ENCODE measurements at places on chromosomes 1 and 21.

GRCh38 chr1:110746644-110747259 is 72.0 kb upstream of the KCNA3 start:
- no peak for DNase-seq

DNA sequence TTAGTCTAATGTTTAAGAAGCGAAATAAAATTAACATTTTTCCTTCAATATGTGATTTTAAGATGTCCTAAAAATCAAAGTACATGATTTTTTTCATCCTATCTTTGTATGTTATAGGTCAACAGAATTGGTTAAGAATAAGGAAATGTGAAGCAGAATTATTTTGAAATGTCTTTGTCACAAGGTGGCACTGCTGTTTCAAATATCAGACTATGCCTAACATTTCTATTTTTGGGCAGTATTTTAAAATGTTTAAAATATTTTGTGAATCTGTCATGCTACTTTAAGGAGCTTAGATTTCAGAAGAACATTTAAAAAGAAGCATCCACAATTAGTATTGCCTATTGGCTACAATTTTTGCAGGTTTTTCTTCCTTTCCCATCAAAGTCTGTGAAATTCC is 38.7 kb downstream of the AMY1C start:
- no peak for DNase-seq

DNA sequence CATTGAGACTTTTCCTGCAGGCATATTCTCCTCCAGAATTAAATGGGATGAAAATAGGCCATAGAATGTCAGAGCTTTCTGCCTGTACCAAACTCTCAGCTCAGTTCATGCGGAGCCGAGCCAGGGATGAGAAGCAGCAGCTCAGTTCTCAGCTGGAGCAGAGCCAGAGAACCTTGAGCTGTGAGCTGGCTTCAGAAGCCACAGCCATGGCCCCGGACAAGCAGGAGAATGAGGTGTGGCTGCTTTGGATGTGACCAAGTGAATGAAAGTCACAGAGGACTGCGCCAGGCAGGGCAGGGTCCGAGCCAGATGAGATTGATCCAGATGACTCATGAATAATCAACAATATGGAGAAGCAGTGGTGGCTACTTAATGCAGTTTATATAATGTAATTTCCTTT is 633.8 kb downstream of the NCAM2 start:
- no peak for DNase-seq

DNA sequence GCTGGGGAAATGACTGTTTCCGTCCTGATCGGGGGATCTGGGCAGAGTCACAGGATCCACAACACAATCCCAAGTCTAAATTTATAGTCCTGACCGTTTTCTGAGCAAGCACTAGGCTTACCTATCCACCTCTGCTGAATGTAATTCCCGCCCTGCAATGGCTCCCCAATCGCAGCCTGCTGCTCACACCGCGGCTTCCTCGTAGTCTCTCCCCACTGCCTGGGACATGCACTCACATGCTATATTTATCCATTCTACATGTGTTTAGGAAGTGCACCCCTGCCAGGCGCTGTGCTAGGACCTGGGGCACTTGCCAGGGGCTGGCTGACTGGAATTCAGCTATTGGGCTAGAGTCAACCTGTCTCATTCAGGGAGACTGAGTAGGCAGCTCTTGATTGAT is 246.6 kb upstream of the CSF3R start:
- no peak for DNase-seq

DNA sequence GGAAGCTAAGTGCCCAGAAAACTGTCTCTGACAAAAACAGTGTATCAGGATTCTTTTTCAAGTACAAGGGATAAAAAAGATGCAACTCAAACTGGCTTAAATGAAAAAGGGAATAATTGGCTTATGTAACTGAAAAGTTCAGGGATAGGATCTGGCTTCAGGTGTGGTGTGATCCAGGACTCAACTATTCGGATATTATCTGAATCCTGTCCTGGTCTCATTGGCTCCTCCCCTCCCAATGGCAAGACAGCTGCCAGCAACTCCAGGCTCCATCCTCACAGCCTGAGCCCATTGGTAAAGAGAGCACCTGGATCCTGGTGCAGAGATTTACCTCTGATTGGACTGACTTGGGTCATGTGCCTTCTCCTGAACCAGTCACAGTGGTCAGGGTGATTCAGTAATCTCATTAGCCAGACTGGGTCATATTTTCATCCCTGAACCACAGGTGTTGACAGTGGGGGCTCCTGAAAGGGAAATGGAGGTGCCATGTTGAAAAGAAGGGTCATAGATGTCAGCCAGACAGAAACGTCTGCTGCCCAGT is 205.4 kb upstream of the TMEM51 start:
- DNase-seq = no peak

DNA sequence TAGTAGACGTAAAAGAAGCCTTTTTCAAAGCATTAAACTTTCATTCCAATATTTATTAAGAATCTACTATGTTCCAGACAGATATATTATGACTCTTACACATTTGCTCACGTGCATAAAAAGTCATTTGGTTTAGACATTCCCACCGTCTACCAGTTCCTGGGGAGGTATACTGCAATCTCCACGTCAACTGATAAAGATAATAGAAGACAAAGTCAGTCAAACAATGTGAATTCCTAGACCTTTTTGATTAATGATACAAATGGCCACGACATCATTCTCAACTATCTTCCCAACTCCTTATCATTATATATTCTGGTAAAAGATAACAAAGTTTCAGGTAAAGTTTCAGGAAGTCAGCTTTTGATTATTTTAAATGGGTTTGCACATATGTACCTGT is 69.0 kb downstream of the SIPA1L2 start:
- DNase-seq = no peak

GRCh38 chr21:33648555-33648954 is 6.3 kb downstream of the ITSN1 start:
- no peak for DNase-seq

GRCh38 chr1:91895832-91896556 is 10.0 kb upstream of the TGFBR3 start:
- no peak for DNase-seq

DNA sequence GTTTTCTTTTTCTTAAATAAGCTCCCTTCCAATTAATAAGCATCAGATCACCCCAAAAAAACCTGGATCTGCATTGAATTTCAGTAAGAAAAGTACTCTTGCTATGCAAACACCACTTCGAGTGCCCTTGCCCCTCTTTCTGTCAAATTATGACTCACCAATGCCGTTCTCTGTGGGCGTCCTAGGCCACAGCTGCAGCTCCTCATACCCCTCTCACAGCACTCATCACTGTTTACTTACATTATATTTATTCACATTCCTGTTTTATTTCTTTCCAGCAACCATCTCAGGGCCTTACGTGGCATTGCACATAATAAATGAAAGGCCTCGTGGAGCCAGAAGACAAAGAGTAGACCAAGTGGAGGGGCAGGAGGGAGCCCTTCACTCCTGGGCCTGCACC is 99.1 kb upstream of the CTTNBP2NL start:
- DNase-seq = no peak

DNA sequence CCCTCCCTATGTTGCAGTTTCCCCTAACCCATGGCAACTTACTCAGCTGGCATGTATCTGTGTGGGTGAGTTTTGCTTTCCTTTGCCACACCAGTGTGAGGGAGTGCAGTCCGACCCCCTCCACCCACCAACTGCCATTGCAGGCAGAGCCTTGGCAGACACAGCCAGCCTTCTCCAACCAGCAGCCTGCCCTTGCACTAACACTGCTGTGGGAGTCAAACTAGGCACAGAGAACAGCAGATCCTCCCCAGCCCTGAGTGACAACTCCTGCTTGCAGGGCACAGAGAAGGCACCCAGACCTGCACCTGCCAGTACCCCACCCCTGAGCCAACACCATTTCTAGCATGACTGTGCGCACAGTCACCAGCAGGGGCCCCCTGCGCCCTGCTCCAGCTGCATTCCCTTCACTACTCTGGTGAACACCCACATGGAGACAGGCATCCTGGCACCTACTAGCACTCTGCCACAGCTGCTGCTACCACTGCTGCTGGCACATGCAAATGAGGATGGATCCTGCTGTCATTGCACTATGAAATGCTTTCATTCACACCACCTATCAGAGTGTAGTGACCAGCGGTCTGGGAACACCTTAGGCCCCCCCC is 98.4 kb downstream of the MAGI3 start:
- peak; percentile 22 for DNase-seq

DNA sequence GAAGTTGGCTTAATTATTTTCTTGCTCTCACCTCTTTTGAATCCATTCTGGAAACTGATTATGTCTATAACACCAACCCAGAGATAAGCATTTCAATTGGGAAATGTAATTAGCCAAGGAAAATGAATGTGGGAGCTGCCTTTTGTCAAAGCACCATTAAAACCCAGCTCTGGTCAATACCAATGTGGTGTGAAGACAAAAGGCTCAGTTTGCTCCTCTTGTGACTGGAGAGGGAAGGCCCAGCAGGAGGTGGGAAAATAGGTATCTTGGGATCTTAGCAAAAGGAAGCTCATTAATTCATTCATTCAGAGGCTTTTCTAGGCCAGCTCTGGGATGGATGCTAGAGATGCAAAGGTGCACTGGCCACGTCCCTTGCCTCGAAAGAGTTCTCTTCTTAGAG is 75.0 kb upstream of the SELENON start:
- DNase-seq = no peak

- no peak for DNase-seq
These were observed 9.5 kb downstream of the DSCAM start for GRCh38 chr21:40837456-40837855.

GRCh38 chr1:157170677-157171515 is 32.7 kb upstream of the ETV3 start:
- peak; percentile 61 for DNase-seq

GRCh38 chr1:228005511-228006033 is 1.2 kb upstream of the WNT3A start:
- peak; percentile 50 for DNase-seq

- DNase-seq = no peak
These were observed 142.8 kb upstream of the COA6 start for GRCh38 chr1:234230414-234230862.

- peak; percentile 43 for DNase-seq
These were observed 1.2 kb downstream of the TRIM11 start for GRCh38 chr1:228405200-228405978.

DNA sequence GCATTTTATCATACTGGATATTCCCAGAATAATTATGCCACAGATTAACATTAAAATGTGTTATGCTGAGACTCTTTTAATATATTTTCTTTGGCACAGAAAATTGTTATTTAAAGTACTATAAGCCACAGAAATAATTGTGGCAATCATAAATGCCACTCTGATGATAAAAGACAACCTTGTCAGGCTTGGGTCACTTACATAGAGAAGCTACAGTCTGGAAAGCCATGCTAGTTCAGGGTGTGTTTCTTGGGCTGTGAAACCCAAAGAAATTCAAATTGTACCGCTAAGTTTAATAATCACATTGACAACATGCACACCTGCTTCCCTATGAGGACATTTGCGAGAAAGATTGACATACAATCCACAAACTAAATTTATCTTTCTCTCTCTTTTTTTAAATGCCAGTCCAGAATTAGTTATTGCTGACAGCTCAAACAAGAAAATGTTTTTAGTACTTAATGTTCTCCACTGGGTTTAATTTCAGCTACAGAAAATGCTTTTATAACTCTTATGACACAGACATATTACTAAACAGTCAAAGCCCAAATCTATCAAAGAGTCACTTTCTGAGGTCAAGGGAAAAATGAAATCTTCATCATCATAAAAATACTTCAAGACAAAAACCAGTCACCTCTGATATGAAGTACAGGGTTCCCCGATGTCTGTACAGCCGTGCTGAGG is 38.7 kb downstream of the TTC13 start:
- no peak for DNase-seq

DNA sequence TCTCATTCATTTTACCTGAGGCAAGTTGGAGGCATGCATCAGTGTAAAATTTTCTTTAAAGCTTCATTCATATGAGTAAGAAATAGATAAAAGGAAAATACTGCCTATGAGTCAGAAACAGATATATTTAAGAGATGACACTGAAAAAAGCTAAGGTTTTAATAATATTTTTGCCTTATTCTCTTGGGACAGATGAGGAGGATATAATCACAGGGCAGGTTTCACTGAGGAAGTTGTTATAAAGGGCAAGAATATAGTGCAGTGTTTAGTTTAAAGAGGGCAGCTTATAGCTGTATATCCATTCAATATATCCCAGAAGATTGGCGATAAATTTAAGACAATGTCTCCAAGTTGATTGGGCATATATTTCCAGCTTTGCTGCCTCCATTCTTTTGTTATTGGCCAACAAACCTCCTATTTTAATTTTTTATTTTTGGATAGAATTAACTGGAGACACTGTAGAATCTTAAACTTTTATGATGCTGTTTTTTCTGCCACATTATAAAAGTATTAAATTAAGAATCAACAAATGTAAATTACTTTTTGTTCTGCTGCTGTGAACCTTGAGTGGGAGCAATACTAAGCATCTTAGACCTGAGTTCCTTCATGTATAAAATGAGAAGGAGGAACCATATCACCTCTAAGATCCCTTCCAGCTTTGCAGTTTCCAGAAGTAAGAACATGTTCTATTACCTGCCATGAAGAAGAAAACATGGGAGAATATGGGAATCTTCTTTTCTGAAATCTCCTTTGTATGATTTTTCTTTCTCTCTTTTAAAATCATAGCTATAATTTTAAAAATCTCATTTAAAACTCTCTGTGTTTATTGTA is 171.6 kb downstream of the S1PR1 start:
- no peak for DNase-seq

GRCh38 chr1:199313444-199313843 is 674.6 kb downstream of the PTPRC start:
- DNase-seq = no peak

- DNase-seq = no peak
These were observed 49.8 kb downstream of the SMG7 start for GRCh38 chr1:183522104-183522503.
